Tibial nerve (tissue), 4 donors: ENCODE measurements at places on chromosomes 5 and 9.

DNA sequence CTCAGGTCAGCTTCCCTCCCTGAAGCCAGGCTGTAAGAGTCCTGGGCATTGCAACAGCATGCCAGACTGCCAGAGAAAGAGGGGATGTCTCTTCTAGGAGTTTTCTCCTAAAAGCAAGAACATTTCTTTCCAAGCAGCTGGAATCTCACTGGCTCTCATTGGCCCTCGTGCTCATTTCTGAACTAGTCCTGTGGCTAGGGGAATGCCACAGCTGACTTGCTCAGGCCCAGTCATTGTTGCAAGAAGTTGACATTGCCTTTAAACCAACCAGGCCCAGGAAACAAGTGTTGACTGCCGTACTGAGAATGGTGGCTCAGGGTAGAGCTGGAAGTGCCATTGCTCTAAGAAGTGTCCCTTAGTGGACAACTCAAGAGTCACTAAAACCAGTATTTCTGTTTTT, 15.0 kb upstream of the CEP120 start:
- DNase-seq, result no peak
- no peak overlapping the region for H3K4me3 ChIP-seq
- no peaks in the 10 kb centered on the region for H3K36me3 ChIP-seq
- H3K27ac ChIP-seq, result no peak overlapping the region
- H3K27me3 ChIP-seq, result no peaks in the 10 kb centered on the region
- no peaks in the 10 kb centered on the region for H3K4me1 ChIP-seq

DNA sequence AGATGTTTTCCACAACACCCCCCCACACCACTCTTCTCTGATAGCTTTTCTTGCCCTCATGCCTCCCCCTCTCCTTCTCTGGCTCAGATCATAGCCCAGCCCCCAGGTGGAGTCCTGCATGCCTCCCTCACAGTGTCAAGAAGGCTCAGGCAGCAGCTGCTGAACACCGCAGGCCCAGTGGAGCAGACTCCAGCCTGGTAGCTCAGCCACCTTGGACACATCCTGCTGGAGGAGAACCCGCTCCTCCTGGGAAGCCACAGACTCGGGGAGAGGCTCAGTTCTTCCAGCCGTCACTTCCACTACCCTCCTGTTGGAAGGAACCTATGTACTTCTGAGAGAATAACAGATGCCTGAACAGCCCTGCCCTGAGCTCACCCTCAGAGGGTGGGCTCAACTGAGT, 143.4 kb downstream of the SPOCK1 start:
- no peak overlapping the region for H3K27ac ChIP-seq
- H3K36me3 ChIP-seq, result no peaks in the 10 kb centered on the region
- H3K4me3 ChIP-seq, result no peak overlapping the region
- H3K4me1 ChIP-seq, result no peaks in the 10 kb centered on the region
- H3K27me3 ChIP-seq, result no peaks in the 10 kb centered on the region

DNA sequence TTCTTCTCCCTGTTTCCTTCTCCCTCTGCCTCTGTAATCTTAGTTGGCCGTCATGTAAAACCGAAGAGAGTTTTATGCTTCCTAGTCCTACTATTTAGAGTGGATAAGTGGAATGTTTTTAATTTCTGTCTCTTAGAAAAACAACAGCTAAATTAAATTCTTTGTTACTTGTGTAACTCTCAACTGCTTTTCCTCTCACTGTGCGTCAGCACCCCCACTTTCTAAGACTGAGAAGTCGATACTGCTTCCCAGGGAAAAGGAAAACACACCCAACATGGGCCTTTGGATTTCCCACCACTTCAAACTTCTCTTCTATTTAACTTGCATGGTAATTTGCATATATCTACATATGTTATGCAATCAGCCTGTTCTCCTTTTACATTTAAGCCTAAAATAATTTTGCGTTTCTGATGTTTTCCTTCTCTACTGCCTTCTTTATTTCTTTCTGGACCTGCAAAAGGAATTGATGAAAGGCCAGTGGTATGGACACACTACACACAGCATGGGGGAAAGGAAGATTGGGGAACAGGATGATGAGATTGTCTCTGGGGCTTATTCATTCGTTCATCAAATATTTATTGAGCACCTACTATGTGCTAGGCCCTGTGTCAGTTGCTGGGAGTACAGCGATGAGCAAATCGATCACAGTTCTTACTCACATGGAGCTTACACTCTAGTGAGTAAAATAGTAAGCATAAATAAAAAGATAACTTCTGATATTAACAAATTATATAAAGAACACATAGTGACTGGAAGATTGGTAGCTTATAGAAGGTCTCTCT, 52.5 kb upstream of the CTNNA1 start:
- no peaks in the 10 kb centered on the region for H3K4me1 ChIP-seq
- no peaks in the 10 kb centered on the region for H3K36me3 ChIP-seq
- H3K27me3 ChIP-seq, result no peaks in the 10 kb centered on the region
- no peak for DNase-seq
- H3K4me3 ChIP-seq, result no peak overlapping the region

- H3K4me1 ChIP-seq, result peaks cover 4% of the 10 kb centered on the region
- H3K4me3 ChIP-seq, result no peak overlapping the region
- DNase-seq, result no peak
- no peak overlapping the region for H3K27ac ChIP-seq
- peaks cover 5% of the 10 kb centered on the region for H3K36me3 ChIP-seq
Measured at GRCh38 chr9:123000371-123001068, 32.9 kb upstream of the GPR21 start.

- H3K27me3 ChIP-seq, result no peaks in the 10 kb centered on the region
- H3K27ac ChIP-seq, result no peak overlapping the region
- H3K4me3 ChIP-seq, result no peak overlapping the region
Measured at GRCh38 chr9:116372081-116372673, 218.6 kb downstream of the PAPPA start.

GRCh38 chr5:175745210-175745609, 87.3 kb downstream of the HRH2 start:
- no peaks in the 10 kb centered on the region for H3K4me1 ChIP-seq
- H3K27me3 ChIP-seq, result no peaks in the 10 kb centered on the region
- no peak overlapping the region for H3K4me3 ChIP-seq
- no peak overlapping the region for H3K27ac ChIP-seq
- no peaks in the 10 kb centered on the region for H3K36me3 ChIP-seq
- DNase-seq, result no peak

GRCh38 chr5:143938230-143938629, 126.3 kb downstream of the HMHB1 start:
- H3K4me1 ChIP-seq, result no peaks in the 10 kb centered on the region
- H3K27ac ChIP-seq, result no peak overlapping the region

- no peak for DNase-seq
- H3K27me3 ChIP-seq, result no peaks in the 10 kb centered on the region
- peaks cover 24% of the 10 kb centered on the region for H3K36me3 ChIP-seq
- no peak overlapping the region for H3K4me3 ChIP-seq
Measured at GRCh38 chr5:147626464-147626863, 116.6 kb upstream of the DPYSL3 start.

GRCh38 chr5:40395251-40395650, 284.5 kb upstream of the PTGER4 start:
- no peaks in the 10 kb centered on the region for H3K36me3 ChIP-seq
- DNase-seq, result no peak
- no peak overlapping the region for H3K27ac ChIP-seq
- H3K4me1 ChIP-seq, result no peaks in the 10 kb centered on the region
- H3K4me3 ChIP-seq, result no peak overlapping the region

DNA sequence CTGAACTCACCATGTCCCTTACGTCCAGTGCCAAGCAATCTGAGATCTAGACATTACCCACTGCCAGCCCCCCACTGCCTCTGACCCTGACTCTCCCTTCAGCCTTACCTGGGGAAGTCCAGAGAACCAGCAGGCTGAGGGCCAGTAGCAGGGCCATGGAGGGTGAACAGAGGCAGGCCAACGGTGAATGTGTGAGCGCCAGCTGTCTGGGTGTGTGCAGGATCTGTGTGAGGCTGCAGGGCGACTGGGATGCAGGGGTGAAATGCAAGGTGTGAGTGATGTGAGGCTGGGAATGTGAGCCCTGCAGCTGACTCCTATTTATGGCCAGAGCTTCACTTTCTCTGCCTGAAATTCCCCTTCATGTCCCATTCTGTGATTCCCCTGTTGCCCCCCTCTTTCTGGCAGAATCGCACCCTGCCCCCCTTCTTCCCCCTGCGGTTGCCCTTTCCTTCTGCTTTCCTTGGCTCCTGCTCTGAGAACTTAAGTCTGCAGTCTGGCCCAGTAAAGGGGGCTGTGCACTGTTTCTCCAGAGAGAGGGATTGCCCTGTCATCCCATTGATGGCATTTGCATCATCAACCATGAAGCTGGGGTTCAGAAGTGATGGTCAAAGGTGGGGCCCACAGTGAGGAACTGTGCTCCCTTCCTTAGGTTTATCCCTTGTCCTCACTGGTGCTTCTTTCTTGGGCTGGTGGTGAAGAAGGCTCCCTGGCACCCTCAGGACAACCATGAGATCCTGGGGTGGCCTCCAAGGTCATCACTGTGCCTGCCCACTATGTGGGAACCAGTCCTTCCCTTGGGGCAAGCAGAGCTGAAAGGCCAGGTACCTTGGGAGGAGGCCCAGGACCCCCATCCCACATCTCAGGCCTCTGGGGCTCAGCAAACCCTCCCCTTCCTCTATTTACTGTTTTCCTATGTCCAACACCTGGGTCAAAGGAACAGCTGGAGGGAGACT, at the start of gene CCL19:
Gene CCL19 (minus strand): TSS at position 294 of the 953 bp plus-strand sequence. CDS start 137 bp downstream, at position 157.
- no peaks in the 10 kb centered on the region for H3K36me3 ChIP-seq
- H3K27ac ChIP-seq, result no peak within 1 kb of the TSS
- H3K27me3 ChIP-seq, result no peaks in the 10 kb centered on the region
- peaks cover 33% of the 10 kb centered on the region for H3K4me1 ChIP-seq
- DNase-seq, result no peak

- H3K4me3 ChIP-seq, result no peak overlapping the region
- no peaks in the 10 kb centered on the region for H3K36me3 ChIP-seq
- no peaks in the 10 kb centered on the region for H3K4me1 ChIP-seq
- no peak for DNase-seq
Measured at GRCh38 chr5:147485046-147485445, 24.8 kb downstream of the DPYSL3 start.

DNA sequence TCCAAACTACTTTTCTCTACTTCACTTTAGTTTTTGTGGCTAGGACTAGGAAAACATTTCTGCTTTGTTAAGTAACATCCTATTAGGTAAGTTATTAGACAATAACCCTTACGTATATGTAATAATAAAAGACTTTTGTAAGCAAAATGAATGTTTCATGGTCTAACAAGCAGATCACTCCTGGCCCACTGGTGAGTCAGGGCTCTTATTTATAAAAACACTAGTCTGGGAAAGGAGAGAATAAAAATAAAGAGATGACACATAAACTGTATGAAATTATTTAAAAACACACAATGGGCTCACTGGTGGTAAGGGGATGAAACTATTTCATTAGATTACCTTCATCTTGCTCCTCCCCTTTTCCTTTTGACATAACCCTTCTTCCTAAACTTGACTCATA, 2212.2 kb upstream of the ACO1 start:
- no peaks in the 10 kb centered on the region for H3K36me3 ChIP-seq
- H3K4me3 ChIP-seq, result no peak overlapping the region
- H3K27ac ChIP-seq, result no peak overlapping the region

DNA sequence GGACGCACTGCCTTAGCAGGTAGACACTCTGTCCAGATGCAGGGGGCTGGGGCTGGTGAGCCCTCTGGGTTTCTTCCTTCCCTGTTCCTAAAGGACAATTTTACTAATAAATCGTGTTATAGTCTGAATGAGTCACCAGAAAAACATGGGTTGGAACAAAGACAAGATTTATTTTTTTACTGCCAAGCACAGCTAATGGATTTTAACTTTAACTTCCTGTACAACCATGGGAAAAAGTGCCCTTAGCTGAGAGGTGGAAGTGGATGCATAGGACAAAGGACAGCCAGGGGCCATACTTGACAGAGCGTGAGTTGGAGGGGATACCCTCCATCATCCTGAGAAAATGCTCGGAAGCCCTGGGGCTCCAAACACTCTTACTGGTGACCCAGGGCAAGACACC, 300.7 kb downstream of the MSX2 start:
- no peak for DNase-seq
- H3K4me3 ChIP-seq, result no peak overlapping the region
- H3K4me1 ChIP-seq, result peaks cover 6% of the 10 kb centered on the region
- no peak overlapping the region for H3K27ac ChIP-seq

DNA sequence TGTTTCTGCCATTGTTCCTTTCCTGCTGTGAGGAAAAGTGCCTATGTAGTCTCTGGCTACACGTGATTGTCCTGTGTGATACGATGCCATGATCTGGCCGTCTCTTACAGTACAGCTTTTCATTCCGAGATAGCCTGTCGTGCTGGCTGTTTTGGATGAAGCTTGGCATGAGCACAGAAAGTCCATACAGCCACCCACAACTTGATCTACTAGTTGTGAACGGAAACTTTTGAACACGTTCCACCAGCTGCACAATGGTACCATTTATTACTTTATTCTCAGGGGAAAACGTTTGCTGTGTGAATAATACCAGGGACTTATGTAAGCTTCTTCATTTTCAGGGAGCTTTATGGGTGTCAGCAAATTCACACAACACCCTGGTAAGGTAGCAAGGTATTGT, 217.6 kb upstream of the ANKRD55 start:
- H3K27me3 ChIP-seq, result no peaks in the 10 kb centered on the region
- DNase-seq, result no peak
- H3K27ac ChIP-seq, result peak overlapping the region; percentile 27
- peaks cover 39% of the 10 kb centered on the region for H3K4me1 ChIP-seq

DNA sequence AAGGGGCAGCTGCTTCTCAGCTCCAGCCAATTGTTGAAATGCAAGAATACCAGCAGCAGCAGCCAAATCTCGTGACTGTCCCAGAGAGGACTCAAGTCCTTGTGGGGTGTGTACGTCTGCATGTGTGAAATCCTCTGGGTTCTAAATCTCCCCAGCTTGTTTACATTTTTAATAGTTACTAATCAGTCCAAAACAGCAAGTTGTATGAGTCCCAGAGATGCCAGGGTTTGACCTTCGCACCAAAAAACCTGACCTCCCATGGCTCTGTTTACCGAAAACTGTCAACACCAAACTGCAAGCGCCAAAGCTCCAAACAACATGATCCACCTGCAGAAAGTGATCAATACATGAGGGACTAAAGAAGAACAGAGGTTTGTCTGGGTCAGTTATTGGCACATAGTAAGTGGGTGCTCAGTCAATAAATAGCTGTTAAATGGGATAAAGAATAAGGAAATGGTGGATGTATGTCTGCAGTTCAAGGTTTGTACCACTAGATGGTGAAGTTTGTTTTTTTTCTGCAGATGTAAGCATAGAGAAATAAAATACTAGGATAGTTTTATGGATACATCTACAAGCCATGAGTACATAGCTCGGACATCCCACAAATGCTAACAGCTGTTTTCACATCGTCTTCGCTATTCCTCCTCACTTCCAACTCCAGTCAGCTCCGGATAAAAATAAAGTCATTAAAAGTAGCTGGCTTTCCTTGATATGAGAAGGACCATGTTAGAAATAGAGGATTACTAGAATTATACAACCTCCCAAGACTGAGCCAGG, 85.3 kb upstream of the ADRB2 start:
- peaks cover 7% of the 10 kb centered on the region for H3K4me1 ChIP-seq
- no peak overlapping the region for H3K27ac ChIP-seq
- no peaks in the 10 kb centered on the region for H3K36me3 ChIP-seq
- no peak overlapping the region for H3K4me3 ChIP-seq

GRCh38 chr9:84953797-84954705, 284.5 kb downstream of the NTRK2 start:
- H3K27ac ChIP-seq, result no peak overlapping the region
- no peaks in the 10 kb centered on the region for H3K4me1 ChIP-seq
- H3K4me3 ChIP-seq, result no peak overlapping the region
- H3K36me3 ChIP-seq, result no peaks in the 10 kb centered on the region
- no peaks in the 10 kb centered on the region for H3K27me3 ChIP-seq

GRCh38 chr9:127550282-127550681, 61.8 kb upstream of the STXBP1 start:
- no peak overlapping the region for H3K4me3 ChIP-seq
- DNase-seq, result no peak
- no peak overlapping the region for H3K27ac ChIP-seq
- H3K4me1 ChIP-seq, result peaks cover 84% of the 10 kb centered on the region

GRCh38 chr5:59016925-59017324, 434.1 kb downstream of the RAB3C start:
- no peak overlapping the region for H3K4me3 ChIP-seq
- no peak overlapping the region for H3K27ac ChIP-seq
- H3K36me3 ChIP-seq, result peaks cover 11% of the 10 kb centered on the region
- no peak for DNase-seq
- H3K4me1 ChIP-seq, result no peaks in the 10 kb centered on the region
- H3K27me3 ChIP-seq, result no peaks in the 10 kb centered on the region
